NCI-H526 (cell line): ENCODE measurements at places on chromosomes 11 and 22.

DNA sequence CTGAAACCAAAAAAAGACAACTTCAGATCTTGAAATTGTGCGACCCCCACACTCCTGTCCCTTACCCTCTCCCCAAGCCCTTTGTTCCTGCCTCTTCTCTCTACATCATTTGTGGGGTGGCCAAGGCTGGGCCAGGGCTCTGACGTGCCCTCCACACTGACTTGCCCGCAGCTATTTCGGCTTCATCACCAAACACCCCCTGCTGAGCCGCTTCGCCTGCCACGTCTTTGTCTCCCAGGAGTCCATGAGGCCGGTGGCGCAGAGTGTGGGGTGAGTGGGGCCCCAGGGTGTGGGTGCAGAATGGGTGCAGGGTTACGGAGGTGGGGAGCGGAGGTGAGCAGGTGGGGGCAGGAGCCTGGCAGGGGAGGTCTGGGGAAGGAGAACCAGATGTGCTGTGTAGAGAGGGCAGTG, 9.5 kb downstream of the MAPK8IP2 start:
- DNase-seq, result no peak

DNA sequence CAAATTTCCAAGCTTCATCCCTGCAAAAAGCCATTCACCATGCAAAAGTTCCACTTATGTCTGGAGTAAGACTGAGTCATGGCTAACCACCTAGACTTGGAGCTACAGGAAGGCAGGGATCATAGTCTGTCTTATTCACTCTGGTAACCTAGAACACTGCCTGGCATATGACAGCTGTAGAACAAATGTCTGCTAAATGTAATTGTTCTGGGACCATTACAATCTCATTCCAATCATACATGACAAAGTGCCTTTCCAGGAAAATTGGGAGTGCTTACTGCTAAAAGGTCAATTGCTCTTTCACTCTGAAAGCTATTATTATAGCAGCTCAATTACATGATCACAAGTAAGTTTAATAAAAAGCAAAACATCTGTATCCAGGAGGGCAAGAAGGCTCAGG, 99.1 kb upstream of the CHRM4 start:
- no peak for DNase-seq

DNA sequence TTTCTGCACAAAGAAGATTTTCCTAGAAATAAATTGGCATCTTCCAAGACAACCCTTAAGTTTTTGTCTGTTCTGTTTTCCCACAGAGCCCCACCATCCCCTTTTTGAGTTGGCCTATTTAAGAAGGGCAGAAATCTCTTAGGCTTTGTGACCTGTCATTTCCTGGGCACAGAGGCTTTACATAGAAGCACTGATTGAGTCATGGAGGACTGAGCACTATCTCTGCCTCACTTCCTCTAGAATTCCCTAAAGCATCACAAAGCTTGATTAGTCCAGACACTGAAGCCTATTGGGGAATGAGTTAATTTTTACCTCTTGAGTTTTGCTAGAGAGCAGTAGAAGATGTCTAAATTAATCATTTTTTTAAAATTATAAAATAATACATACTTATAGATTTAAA, 25.4 kb downstream of the TRIM44 start:
- no peak for DNase-seq

- no peak for DNase-seq
These were observed 37.6 kb downstream of the ATXN10 start for GRCh38 chr22:45709060-45709739.

DNA sequence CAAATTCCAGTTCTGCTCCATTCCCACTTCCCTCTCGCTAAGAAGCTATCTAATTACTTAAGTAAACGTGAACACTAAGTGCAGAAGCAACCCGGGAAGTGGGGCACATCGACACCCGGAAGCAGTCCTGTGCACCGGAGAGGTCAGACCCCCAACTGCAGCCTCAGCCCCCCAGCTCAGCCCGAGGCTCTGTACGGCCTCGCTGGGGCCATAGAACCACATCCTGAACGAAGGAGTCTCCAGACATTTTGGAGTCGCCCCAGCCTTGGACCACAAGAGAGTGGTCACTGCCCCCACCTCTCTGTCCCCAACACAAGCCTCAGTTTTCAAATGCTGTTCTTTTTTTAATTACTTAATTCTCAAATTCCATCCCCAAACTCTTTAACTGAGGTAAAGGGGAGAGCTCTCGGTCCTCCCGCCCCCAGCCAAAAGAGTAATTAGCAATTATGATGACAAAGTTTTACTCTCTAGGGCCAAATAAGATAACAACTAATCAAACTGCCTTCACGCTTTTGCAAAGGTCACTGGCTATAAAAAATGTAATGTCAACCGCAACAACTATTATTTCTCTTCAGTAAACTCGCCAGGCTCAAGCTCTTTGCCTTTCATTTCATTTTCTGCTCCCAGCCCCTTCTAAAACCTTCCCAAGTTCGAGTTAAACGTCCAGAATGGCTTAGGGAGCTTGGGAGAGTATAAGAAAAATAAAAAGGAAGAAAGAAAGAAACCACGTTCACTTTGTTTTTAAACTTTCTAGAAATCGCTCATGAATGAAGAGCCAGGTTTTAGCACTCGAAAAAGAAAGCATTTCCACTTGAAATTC, 2.2 kb downstream of the PAX6 start:
- DNase-seq, result no peak

DNA sequence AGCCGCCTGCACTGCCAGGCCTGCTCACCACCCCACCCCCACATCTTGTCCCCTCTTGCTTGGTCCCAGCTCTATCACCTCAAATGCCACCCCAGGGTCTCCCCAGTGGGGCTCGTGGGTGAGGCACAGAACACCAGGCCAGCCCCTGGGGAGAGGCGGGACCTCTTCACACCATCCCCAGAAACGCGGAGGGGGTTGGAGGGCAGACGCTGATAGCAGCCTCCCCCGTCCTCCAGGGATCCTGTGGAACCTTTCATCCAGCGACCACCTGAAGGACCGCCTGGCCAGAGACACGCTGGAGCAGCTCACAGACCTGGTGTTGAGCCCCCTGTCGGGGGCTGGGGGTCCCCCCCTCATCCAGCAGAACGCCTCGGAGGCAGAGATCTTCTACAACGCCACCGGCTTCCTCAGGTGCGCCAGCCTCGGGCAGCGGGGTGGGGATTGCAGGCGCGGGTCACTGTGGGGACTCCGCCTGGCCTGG, 5.8 kb downstream of the PKP3 start:
- no peak for DNase-seq

DNA sequence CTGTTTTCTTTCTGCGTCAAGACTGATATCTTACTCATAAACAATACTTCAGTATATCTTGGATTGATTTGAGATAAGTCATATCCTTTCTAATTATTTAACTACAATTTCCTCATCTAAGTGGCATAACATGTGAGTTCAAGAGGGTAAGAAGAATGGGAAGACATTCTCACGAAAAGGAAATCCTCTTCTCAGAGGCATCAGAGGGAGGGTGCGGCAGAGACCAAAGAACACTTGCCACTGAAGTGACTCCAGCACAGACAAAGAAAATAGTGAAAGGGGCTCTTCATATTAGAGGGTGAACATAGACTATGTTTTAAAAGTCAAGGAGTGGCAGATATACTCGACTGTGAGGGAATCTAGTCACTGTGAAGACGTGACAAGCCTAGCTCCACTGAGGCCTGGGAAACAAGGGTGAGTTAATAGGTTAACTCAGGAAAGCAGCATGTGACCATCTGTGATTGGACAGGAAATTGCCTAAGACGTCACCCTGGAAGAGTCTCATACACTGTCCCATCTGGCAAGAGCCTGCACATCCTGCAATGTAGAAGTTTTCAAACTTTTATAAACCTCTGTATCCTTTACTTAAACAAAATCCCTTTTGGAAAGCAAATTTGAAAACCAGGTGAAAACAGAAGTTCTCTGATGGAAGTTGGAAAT, 1.9 kb upstream of the MMP1 start:
- DNase-seq, result no peak

DNA sequence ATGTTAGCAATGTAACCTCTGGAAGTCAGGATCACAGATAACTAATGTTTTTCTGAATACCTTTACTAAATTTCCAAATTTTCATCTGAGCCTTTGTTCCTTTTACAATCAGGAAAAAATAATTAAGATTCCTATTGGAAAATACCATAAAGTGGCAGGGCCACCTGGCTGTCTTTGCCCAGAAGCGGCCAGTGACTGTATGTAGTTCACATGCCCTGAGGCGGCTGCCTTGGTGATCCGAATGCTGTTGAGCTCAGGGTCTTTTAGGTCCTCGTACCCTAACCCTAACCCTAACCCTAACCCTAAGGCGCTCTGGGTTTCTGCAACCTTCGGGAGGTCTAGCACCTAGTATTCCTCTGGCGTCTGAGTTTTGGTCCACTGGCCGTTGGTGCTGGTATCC, 8.5 kb upstream of the ARFGAP3 start:
- DNase-seq, result no peak

DNA sequence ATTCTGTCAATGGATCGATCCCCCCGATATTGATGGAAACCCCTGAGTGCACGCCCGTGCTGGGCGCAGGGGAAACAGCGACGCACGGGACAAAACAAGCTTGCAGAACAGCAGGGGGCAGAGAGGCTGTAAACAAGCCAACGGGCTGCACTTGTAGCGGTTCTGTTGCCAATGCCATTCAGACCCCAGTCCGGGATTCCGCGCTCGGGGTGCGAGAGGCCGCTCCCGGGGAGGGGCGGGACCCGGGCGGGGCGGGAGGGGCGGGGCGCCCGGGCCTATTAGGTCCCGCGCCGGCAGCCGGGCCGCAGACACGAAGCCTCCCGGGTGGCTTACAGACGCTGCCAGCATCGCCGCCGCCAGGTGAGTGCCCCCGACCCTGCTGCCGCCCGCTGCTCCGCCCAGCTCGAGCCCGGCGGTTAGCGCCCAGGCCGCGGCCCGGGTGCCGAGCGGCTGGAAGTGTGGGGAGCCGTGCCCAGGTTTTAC, at the start of gene BIK:
BIK (plus strand) TSS at position 307 of the 483 bp plus-strand sequence. CDS start 13,273 bp downstream, outside the sequence.
- peak; percentile 27 for DNase-seq

GRCh38 chr22:42375982-42376381, 56.2 kb downstream of the NFAM1 start:
- DNase-seq, result no peak

GRCh38 chr22:39966470-39966869, 6.3 kb downstream of the TMA7B start:
- no peak for DNase-seq

DNA sequence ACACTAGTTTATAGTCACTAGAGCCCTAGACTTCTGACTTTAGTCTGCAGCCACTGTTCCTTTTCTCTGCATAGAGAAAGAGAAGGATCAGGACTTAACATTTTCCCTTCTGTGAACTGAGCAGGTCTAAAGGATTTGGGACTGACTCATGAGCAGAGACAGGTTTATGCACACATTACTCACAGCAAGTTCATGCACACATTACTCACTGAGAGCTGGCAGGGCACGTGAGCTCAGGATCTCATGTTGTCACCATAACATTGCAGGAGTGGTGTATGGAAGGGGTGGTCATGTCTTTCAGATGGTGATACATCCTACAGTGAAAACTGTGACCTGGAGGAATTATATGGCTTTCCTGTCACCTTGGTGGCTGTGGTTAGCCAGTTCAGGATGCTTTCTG, 56.4 kb downstream of the CEP164 start:
- no peak for DNase-seq

- no peak for DNase-seq
These were observed 1.5 kb upstream of the JAML start for GRCh38 chr11:118226296-118226695.

- DNase-seq, result no peak
These were observed 69.3 kb downstream of the RAB38 start for GRCh38 chr11:88105951-88106350.

DNA sequence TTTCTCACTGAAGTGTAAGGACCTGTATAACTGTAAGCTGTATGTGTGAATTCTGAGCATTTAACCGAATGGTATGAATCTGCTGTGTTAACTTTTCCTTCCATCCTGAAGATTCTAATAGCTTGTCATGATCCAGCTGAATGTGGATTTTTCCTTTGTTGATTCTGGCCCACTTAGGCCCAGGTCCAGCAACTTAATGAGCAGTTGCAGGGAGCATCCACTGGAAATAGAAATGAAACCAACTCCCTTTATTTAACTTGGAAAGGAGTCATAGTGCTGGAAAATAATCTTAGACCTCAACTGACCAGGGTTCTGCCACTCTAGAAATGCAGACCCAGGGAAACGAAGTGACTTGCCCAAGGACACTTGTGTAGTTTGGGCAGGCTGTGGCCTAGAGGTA, 142.3 kb upstream of the MTNR1B start:
- DNase-seq, result no peak

GRCh38 chr11:112615238-112615637, 346.0 kb upstream of the NCAM1 start:
- no peak for DNase-seq

DNA sequence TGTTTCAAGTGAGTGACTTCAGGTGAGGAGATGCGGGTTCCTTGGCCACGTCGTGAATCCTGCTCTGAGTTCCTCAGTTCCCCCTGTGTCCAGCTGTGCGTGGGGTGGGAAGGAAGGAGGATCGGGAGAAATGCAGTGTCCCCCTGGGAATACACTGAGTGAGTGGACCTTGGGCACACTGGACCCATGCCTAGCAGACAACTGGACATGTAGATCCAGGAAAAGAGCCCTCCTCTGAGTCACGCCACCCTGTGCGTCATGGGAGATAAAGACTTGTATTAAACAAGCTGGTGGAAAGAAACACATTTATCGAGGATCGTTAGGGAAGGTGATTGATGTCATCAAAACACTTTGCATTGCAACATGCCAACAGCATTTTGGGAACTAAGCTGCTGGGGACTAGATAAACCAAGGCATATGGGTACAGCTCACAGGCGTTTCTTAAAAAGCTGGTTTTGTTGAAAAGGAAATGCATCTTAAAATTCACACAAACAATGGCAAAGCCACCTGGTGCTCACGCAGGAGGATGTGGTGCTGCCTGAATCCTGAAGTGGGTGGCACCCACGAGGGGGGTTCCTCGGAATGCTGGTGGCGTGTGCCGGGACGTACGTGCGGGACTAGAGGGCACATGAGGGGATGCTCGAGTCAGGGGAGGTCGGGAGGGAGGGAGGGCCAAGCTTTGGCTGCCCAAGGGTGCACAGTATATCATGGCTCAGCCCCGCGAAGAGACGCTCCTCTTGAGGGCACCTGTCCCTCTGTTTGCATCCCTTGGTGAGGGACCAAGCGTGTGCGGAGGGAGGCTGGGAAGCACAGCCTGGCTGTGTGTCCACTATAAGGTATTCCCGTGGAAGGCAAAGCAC, 303.5 kb downstream of the TBC1D22A start:
- no peak for DNase-seq
